Daoy (cell line): ENCODE measurements at places on chromosomes 7 and 10.

- DNase-seq, result no peak
These were observed 110.3 kb downstream of the DKK1 start for GRCh38 chr10:52424341-52424740.

GRCh38 chr10:92590623-92591549, 2.0 kb upstream of the KIF11 start:
- DNase-seq, result peak; percentile 17

DNA sequence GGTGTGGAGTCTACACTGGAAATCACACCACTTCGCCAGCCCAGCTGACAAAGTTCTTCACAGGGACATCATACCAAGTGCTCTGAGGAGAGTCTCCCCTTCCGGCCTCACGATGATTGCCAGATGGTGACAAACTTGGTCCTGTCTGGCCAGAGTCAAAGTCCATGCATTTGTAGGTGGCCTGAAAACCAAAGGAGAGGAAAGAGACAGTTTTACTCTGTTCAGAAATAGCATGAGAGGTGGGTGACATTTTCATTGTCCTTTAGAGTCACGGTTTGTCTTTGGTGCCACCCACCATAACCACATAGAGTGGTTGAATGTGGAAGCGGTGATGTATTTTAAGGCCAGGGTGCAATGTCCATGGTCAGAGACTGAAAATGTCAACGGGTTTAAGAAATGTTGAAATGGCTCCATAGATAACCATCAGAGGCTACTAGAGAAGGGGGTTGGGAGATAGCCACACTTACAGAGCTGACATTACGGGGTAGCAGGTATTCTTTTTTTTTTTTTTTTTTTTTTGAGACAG, 33.0 kb downstream of the BTBD16 start:
- no peak for DNase-seq

DNA sequence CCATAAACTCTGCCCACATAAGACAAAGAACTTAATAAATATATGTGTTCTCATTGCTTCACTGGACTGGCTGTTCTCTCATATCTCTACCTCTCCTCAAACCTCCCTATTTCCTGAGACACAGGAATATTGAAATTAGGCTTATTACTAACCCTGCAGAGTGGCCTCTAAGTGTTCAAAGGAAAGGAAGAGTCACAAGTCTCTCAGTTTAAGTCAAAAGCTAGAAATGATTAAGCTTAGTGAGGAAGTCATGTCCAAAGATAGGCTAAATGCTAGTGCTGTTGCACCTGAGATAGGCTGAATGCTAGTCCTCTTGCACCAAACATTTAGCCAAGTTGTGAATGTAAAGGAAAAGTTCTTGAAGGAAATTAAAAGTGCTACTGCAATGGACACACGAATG, 41.1 kb downstream of the GNAI1 start:
- no peak for DNase-seq

- DNase-seq, result peak; percentile 93
These were observed 15.3 kb upstream of the RSU1 start for GRCh38 chr10:16832351-16833080.

DNA sequence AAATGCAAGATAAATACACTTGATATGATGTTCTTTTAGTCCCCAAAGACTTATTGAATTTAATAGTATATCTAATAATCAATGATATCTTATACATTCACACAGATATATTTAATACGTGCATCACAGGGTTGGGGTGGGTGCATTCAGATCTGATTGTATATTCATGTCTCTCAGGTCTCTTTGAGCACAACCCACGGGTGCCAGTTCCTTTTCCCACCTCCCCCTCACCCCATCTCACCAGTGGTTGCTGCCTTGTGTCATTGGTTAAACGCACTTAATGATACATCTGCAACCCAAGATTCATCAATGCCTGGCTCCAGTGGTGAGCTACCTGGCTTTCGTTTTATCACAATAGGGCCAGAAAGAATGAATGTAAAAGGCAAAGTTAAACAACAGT, 6.2 kb downstream of the LRIT1 start:
- no peak for DNase-seq

GRCh38 chr10:86671985-86672710, 3.8 kb downstream of the LDB3 start:
- DNase-seq, result no peak

DNA sequence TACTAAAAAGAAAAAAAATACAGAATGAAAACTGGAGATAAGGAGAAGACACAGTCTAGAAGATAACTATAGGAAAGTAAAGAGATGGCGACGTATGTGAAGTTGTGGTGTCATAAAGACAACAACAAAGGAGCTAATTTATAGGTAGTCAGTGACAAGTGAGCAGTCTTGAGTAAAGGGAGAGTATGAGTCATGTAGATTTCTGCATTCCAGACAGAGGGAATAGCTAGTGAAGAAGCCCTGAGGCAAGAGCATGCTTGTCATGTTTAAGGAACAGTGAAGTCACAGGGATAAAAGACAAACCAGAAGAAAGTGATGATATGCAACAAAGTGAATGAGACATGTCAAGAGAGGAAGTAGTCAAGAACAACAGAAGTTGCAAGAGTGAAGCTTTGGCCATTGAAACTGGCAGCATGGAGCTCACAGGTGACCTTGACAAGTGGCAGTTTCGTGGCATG, 2.3 kb upstream of the MIOS start:
- peak; percentile 74 for DNase-seq

- DNase-seq, result no peak
These were observed 63.0 kb upstream of the MGMT start for GRCh38 chr10:129404091-129404490.

DNA sequence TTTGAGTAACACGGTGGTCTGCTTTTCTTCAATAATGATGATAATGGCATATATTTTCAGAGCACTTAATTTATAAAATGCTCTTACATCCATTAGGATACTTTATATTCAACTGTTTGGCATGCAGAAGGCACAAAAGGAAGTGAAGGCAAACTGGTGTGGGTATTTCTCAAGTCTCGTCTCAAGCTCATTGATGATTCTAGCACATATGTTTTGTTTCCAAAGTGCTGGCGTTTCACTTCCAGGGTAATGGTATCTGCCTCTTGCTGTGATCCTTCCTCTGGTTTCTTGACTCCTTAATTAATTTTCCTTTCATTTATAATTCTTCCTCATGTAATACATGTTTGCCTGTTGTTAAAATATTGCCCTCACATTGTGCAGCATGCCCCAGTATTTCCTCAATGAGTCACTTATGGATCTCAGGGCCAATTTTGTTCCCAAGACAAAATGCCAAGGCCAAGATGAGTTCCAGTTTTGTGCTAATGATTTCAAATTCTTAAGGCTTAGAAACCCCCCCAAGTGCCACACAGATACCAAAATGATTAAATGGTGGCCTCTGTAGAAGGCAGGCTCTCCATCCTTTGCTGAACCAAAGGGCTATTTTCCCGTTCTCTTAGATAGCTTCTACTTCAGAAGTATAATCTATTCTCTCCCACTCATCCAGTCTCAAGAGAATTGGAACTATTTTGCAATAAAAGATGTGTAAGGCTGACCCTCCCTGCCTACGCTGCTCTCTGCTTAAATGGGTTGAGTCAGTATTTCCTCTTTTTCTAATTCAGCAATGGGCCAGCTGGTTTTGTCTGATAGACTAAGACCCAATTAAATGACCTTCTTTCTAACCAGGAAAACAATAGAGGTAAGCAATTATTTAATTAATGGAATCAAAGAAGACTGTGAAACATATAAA, 171.2 kb downstream of the ZNF365 start:
- peak; percentile 11 for DNase-seq

- DNase-seq, result no peak
These were observed 30.4 kb downstream of the FOXK1 start for GRCh38 chr7:4712281-4713182.

- DNase-seq, result no peak
These were observed 588.7 kb upstream of the MBL2 start for GRCh38 chr10:53361281-53361680.

DNA sequence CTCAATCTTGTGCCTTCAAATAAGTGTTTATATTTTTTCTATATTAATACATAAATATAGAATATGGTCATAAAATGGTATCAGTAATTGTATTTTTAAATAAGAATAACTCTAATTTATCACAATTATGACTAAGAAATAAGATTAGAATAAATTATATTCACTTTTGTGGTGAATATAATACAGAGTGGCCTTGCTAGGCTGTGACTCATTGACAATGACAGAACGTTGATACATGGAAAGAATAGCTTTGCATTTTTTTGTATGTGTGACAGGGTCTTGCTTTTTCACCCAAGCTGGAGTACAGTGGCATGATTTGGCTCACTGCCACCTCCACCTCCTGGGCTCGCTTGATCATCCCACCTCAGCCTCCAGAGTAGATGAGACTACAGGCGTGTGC, 47.8 kb upstream of the PCLO start:
- DNase-seq, result peak; percentile 6

- no peak for DNase-seq
These were observed 45.9 kb downstream of the ASZ1 start for GRCh38 chr7:117381362-117381761.

DNA sequence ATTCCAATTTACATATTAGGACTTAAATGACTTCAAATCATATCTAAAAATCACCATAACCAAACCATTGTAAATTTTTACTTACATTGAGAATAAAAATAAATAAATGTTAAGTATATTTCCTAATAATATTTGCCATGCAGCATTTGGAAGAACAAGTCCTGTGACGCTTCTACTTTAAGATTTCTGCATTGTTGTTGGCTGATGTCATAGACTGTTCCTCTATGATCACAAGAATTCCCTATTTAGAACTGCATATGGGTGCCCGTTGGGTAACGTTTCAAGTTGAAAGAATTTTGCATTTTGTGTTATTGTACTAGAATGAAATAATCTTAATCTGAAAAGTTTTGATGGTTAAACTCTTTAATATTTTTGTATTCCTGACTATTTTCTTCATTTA, 5.1 kb upstream of the ITGB1 start:
- DNase-seq, result peak; percentile 17

DNA sequence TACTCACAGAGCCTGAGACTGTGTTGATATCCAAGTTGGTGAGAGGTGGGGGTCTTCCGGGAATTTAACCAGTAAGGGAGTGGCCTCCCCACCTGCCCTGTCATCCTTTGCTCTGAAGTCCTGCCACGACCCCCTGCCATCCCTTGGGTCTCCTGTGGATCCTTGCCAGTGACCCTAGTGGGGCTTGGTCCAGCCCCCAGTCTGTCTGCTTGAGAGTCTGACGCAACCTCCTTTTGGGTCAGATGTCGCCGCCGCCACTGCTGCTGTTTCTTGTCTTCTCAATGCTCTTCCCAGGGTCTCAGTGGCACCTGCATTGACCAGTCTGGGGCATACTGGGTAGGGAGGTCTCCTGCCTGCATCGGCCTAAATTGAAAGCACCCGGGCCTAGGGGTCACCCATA, 28.8 kb downstream of the PAX2 start:
- DNase-seq, result no peak

DNA sequence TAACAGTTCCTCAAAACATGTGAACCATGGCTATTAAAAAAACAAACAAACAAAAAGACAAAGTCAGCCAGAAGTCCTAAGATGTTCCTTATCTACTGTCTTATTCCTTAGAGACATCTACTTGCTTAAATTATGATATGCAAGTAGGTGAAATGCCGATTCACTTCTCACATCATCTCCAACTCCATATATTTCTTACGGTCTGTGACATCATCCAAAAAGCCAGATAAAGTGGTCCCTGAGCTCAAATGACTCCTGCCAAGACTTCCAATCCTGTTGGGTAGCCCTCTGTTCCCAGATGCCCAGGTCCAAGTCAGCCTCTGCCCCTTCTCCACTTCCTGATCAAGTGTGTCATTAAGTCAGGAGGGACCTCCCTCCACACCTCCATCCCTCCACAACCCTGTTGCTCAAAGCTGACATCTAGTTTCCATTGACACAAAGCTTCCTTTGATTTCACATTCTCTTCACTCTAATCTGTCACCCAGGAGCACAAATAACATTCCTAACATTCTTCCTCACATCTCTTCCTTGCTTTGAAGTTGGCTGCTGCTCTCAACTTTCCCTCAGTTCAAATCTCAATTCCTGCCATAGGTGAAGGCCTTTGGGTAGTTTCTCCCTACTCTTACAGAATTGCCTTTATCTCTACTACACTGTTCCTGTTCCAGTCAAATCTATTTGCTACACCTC, 56.1 kb upstream of the PDLIM1 start:
- DNase-seq, result peak; percentile 6

- no peak for DNase-seq
These were observed 3.2 kb downstream of the HOXA5 start for GRCh38 chr7:27140126-27140857.

DNA sequence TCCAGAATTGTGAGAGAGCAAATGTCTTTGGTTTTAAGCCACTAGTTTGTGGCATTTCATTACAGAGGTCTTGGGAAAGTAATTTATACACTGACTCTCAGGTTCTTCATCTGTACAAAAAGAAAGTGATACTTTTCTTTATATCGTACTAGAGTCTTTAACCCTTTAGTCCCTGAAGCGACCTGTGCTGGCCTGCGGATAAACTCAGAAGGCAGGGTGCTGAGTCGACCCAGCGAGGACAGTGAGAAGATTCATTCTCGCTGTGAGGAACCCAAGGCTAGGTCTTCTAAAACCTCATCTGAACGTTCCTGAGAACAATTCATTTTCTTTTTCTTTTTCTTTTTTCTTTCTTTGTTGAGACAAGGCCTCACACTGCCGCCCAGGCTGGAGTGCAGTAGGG, 514.2 kb upstream of the MGMT start:
- no peak for DNase-seq

DNA sequence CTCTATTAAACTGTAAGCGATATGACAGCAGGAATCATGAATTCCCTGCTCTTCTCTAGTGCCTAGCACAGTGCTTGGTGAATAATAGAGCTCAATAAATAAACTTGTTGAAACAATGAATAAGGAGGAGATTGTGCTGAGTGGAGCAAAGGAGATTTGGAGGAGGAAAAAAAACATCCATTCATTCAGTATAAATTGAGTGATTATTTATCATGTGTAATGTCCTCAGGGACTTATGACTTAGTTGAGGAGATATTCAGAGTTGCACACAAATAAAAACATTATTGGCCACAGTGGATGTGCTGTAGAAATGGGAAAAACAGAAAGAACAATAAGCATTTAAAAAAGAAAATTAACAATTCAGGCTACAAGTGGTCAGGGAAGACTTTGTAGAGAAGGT, 125.7 kb downstream of the FOXP2 start:
- no peak for DNase-seq

DNA sequence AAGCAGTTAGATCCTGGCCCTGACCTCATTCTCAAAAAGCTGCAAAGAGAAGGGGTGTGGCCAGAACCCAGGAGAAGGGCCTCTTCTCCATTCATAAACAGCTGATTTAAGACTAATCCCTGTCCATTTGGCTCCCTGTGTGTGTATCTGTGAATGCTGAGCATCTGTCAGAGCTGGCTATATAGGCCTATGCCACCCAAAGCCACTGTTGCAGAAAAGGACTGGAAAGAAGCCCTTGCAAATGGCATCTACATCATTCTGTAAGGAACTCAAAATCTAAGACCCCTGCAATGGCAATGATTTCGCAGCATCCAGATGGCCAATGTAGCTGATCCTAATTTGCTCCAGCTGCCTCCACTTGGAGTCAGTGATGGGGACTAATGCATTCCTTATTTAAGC, 384.5 kb downstream of the KCNMA1 start:
- no peak for DNase-seq

DNA sequence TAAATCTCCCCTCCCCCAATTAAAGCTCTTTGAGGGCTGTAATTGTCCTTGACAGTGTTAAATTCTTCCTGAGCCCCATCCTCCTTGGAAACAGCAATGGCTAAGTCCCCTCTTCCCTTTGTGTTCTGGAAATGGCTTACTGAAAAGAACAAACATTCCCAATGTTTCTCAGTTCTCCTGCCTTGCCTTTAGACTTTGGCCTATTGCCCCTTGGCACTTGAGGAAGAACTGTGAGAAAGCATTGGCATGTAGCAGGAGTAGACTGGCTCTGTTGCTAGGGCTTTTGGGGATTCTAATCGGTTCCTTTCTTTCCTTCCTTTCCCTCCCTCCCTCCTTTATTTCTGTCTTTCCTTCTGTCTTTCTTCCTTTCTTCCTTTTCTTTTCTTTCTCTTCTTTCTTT, 463.3 kb upstream of the PODXL start:
- DNase-seq, result no peak
